ENCODE measurements at places on chromosomes 12 and 14. TPM values are rescaled to one million over a fixed set of nuclear protein-coding genes. Genes with fewer than 3 reads are reported as not detected.

Gene SYNE3
- 4.6 TPM for polyA plus RNA-seq

Gene IAPP
- polyA plus RNA-seq, result not detected

Gene P2RX2
- not detected for polyA plus RNA-seq

Gene CPNE6
- not detected for polyA plus RNA-seq

Gene KRT75
- not detected for polyA plus RNA-seq

Gene DLGAP5
- not detected for polyA plus RNA-seq

Gene MUCL1
- polyA plus RNA-seq, result not detected

Gene KIF5A
- polyA plus RNA-seq, result 0.20 TPM

Gene CLEC2A
- not detected for polyA plus RNA-seq

Gene FOXN4
- not detected for polyA plus RNA-seq

Gene KLHL33
- 0.77 TPM for polyA plus RNA-seq

- peaks cover 63% of the 10 kb centered on the region for H3K4me1 ChIP-seq
- DNase-seq, result no peak
- no peaks in the 10 kb centered on the region for H3K36me3 ChIP-seq
These were observed 2.6 kb upstream of the LGMN start for GRCh38 chr14:92750994-92751400.

DNA sequence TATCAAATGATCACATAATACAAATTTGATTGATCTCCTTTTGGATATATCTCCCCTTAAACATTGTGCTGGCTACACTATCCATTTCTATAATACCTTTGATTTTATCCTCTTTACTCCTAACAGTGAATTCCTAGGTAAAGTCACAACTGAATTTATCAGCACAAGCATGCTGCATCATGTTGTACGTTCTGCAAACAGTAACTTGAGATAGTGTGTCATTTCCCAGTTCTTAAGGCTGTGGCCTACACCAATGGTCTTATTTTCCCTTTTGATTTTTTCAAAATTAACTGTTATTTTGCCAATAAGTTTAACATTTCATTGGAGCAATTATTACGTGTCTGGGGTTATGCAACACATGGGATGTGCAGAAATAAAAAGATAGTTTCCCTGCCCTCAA is 24.8 kb downstream of the PRKCH start:
- DNase-seq, result no peak
- peak overlapping the region; percentile 9 for H3K4me3 ChIP-seq
- no peaks in the 10 kb centered on the region for H3K27me3 ChIP-seq
- H3K27ac ChIP-seq, result peak overlapping the region; percentile 94

DNA sequence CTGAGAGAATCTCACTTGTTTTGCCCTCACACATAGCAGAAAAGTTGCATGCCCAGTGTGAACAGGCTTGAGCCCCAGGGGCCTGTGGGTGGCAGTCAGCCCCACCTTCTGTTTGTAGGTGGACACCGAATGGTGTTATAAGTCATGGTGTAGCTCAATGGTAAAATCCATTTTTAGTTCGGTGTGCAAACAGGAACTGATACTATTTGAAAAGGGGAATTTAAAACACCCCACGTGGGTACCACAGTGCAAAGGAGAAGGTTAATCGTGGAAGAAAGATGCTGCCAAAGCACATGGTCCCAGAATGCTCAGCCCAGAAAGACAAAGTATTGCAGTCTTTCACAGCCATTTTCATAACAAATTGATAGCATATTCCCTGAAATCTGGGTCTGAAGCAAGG is 71.8 kb upstream of the GZMB start:
- no peaks in the 10 kb centered on the region for H3K27me3 ChIP-seq
- no peaks in the 10 kb centered on the region for H3K36me3 ChIP-seq
- no peaks in the 10 kb centered on the region for H3K4me1 ChIP-seq
- no peak for DNase-seq

- DNase-seq, result no peak
- H3K27ac ChIP-seq, result peak overlapping the region; percentile 42
- peaks cover 57% of the 10 kb centered on the region for H3K4me1 ChIP-seq
- H3K4me3 ChIP-seq, result no peak overlapping the region
These were observed 9.6 kb downstream of the NAB2 start for GRCh38 chr12:57098546-57098945.

- no peaks in the 10 kb centered on the region for H3K27me3 ChIP-seq
- no peaks in the 10 kb centered on the region for H3K36me3 ChIP-seq
- H3K4me1 ChIP-seq, result no peaks in the 10 kb centered on the region
- DNase-seq, result no peak
These were observed 91.8 kb upstream of the RIC8B start for GRCh38 chr12:106682594-106683234.

- H3K4me1 ChIP-seq, result no peaks in the 10 kb centered on the region
- no peak for DNase-seq
- H3K27me3 ChIP-seq, result no peaks in the 10 kb centered on the region
- H3K36me3 ChIP-seq, result peaks cover 56% of the 10 kb centered on the region
These were observed 145.8 kb downstream of the RBM19 start for GRCh38 chr12:113820309-113820708.

- H3K4me1 ChIP-seq, result no peaks in the 10 kb centered on the region
- H3K4me3 ChIP-seq, result no peak overlapping the region
- H3K36me3 ChIP-seq, result no peaks in the 10 kb centered on the region
- H3K27me3 ChIP-seq, result no peaks in the 10 kb centered on the region
- no peak for DNase-seq
These were observed 64.2 kb downstream of the DNAI7 start for GRCh38 chr12:25130741-25131188.

GRCh38 chr12:25041006-25041741 is 92.3 kb upstream of the BCAT1 start:
- H3K36me3 ChIP-seq, result peaks cover 6% of the 10 kb centered on the region
- DNase-seq, result no peak
- peaks cover 4% of the 10 kb centered on the region for H3K4me1 ChIP-seq
- H3K4me3 ChIP-seq, result no peak overlapping the region
- H3K27ac ChIP-seq, result peak overlapping the region; percentile 22

DNA sequence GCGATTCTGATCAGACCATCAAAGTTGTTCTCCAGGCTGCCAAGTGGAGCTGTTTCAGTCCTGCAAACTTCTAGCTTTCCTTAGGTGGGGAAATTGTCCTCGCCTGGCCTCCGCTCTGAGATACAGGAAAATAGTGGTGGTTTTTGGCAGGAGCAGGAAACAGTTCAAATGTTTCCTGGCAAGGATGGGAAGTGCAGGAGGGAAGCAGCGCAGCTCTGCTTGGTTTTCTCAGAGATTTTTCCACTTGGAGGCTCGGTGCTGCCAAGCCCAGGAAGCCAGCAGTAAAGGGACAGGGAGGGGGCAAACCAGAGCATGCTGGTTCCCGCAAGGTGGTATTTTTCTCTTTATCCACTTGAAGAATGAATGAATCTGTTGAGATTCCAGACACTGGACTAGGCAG is 17.0 kb downstream of the TMEM63C start:
- no peak overlapping the region for H3K4me3 ChIP-seq
- no peak for DNase-seq
- H3K36me3 ChIP-seq, result no peaks in the 10 kb centered on the region

GRCh38 chr14:103541709-103542604 is 13.0 kb downstream of the TRMT61A start:
- H3K36me3 ChIP-seq, result no peaks in the 10 kb centered on the region
- no peak overlapping the region for H3K27ac ChIP-seq
- H3K27me3 ChIP-seq, result no peaks in the 10 kb centered on the region

- H3K4me1 ChIP-seq, result no peaks in the 10 kb centered on the region
- no peaks in the 10 kb centered on the region for H3K36me3 ChIP-seq
- no peak overlapping the region for H3K27ac ChIP-seq
- H3K4me3 ChIP-seq, result no peak overlapping the region
These were observed 1330.4 kb downstream of the SLC16A7 start for GRCh38 chr12:60926256-60926655.

GRCh38 chr14:29222671-29223268 is 456.2 kb downstream of the FOXG1 start:
- no peak overlapping the region for H3K27ac ChIP-seq
- no peaks in the 10 kb centered on the region for H3K4me1 ChIP-seq
- H3K36me3 ChIP-seq, result no peaks in the 10 kb centered on the region
- DNase-seq, result no peak
- H3K4me3 ChIP-seq, result no peak overlapping the region
- H3K27me3 ChIP-seq, result no peaks in the 10 kb centered on the region

- H3K4me1 ChIP-seq, result no peaks in the 10 kb centered on the region
- no peaks in the 10 kb centered on the region for H3K27me3 ChIP-seq
- H3K27ac ChIP-seq, result no peak overlapping the region
- no peak for DNase-seq
- H3K4me3 ChIP-seq, result no peak overlapping the region
These were observed 274.6 kb upstream of the TBX3 start for GRCh38 chr12:114958538-114958937.

DNA sequence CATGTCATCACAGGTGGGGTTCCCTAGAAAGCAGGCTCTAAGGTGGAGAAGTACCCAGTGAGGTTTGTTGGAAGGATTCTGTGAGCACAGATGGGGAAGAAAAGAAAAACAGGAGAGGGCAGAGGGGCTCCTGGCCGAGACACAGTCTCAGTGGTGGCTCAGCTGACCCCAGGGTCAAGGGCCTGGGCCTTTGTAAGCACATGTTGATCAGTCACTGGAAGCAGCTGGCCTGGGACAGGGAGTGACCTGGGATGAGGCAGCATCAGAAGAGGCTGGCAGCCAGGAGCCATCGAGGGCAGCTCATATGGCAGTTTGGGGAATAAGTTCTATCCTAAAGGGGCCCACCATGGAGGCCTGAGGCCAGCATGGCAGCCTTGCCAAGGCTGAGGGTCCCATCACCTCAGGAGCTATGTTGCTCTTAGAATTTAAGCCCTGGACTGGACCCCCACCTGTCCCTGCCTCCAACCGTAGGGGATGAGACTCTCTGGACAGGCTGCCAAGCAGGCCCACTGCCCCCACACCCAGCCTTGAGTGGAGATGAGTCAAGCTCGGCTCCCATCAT is 6.3 kb upstream of the TMEM179 start:
- H3K27ac ChIP-seq, result no peak overlapping the region
- H3K36me3 ChIP-seq, result no peaks in the 10 kb centered on the region
- no peak overlapping the region for H3K4me3 ChIP-seq
- H3K4me1 ChIP-seq, result no peaks in the 10 kb centered on the region

- no peaks in the 10 kb centered on the region for H3K27me3 ChIP-seq
- DNase-seq, result no peak
- no peak overlapping the region for H3K27ac ChIP-seq
- no peak overlapping the region for H3K4me3 ChIP-seq
- H3K36me3 ChIP-seq, result no peaks in the 10 kb centered on the region
These were observed 79.4 kb downstream of the SETD3 start for GRCh38 chr14:99401211-99401610.

- no peak for DNase-seq
- no peak overlapping the region for H3K4me3 ChIP-seq
- H3K27me3 ChIP-seq, result peaks cover 3% of the 10 kb centered on the region
These were observed 87.5 kb downstream of the EPS8 start for GRCh38 chr12:15701631-15702156.
